ENCODE measurements at places on chromosomes 7 and 10.

DNA sequence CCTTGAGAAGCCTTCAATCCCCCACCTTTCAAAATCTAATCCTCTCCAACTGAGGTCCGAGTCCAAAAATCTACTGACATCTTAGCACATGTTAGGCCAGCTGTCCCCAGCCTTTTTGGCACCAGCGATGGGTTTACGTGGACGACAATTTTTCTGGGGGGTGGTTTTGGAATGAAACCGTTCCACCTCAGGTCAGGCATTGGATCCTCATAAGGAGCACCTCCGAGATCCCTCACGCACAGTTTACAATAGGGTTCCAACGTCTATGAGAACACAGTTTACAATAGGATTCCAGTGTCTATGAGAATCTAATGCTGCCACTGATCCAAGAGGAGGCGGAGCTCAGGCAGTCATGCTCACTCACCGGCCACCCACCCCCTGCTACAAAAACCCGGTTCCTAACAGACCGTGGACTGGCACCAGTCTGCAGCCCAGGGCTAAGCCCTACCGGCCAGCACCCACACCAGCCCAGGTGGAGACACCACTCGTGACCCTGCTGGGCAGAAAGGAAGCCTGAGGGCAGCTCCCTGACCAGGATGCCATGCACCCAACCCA, 107.6 kb downstream of the DIP2C start:
- no peak for DNase-seq

- DNase-seq: no peak
These were observed 63.6 kb downstream of the ARID5B start for GRCh38 chr10:61964949-61965702.

DNA sequence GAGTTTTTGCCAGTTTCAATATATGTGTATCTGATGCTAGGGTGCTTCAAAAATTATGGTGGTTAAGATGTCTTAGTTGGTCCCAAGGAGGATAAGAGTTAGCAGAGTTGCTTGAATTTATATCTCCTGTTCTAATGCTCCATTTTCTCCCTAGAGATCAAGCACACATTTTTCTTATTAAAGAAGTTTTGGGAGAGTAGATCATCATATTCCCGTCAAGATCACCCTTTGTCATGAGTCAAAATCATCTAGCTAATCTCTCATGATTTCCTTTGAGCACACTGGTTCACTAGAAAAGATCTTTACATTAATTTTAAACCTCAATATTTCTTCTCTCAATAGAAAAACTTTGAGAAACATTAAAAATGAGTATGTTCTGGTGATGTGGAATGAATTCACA, 429.9 kb upstream of the SEMA3A start:
- no peak for DNase-seq

- no peak for DNase-seq
These were observed 55.3 kb downstream of the TEX36 start for GRCh38 chr10:125627646-125628045.

DNA sequence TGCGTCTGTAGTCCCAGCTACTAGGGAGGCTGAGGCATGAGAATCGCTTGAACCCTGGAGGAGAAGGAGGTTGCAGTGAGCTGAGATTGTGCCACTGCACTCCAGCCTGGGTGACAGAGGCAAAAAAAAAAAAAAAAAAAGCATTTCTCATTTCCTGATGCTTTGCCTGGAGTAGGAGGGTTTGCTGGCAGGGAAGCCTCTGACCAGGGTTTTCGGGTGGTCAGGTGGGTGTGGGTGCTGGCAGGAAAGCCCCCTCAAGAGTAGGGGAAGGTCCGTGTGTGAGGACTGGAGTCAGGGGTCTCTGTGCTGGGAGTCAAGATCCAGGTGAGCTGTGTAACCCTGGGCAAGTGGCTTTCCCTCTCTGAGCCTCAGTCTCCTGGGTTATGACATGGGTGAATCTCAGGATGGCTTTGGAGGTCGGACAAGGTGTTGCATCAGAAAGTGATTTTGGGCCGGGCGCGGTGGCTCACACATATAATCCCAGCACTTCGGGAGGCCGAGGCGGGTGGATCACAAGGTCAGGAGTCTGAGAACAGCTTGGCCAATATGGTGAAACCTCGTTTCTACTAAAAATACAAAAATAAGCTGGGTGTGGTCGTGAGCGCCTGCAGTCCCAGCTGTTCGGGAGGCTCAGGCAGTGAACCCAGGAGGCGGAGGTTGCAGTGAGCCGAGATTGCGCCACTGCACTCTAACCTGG, 3.2 kb downstream of the AMZ1 start:
- DNase-seq: no peak

GRCh38 chr7:91435381-91436059, 171.3 kb downstream of the FZD1 start:
- no peak for DNase-seq

DNA sequence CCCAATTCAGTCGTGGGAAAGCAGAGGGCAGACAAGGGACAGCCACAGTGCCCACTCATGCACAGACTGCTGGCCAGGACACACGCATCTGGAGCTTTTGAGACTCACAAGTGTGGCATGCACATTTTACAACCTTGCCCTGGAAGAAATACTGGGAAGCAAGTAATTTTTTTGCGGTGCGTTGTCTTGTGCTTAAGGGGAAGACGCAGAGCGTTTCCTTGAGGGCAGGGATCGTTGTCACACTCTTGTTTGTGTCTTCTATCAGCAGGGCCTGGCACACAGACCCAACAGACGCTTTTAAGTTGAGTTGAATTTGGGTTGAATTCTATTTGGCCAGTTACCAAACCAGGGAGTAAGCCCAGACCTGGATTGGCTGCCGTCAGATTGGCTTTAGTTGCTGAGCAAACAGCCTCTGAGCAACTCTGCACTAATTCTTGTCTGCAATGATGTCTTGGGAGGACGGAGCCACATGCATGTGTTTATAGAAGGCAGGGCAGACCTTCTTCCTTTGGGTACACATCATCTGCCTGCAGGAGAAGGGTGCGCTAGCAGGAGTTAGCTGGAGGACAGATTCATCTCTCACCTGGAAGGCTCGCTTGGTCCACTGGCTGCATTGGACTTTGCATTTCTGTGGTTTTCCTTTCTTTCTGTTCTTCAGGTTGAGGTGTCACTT, 38.4 kb downstream of the IL2RA start:
- no peak for DNase-seq

DNA sequence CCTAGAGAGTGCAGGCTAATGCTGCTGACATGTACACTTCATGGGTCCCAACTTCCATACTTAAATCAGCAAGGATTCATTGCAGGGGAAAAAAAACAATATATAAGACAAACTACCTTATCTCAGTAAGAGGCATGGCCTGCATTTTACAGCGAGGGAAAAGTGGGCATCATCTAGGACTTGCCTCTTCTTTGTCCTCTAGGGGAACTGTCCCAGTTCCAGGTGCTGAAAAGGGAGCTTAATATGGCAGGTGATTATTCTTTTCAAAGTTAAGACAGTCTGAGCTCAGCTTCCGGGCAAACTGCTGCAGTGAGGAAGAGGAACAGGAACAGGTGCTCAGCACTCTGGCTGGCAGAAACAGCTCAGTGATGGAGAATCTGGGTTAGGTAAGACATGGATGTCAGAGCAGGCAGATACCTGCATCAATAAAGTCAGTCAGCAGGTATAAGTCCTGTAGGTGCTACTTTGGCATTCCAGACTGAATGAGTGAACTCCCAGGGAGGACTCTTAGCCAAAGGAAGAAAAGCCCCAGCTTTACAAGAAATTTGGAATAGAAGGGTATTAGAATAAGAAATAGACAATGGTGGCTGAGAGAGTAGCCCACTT, 147.2 kb downstream of the TMEM178B start:
- no peak for DNase-seq

- DNase-seq: no peak
These were observed 3.2 kb upstream of the UBE2D1 start for GRCh38 chr10:58331646-58332045.
